ENCODE measurements at places on chromosomes 1 and 21.

DNA sequence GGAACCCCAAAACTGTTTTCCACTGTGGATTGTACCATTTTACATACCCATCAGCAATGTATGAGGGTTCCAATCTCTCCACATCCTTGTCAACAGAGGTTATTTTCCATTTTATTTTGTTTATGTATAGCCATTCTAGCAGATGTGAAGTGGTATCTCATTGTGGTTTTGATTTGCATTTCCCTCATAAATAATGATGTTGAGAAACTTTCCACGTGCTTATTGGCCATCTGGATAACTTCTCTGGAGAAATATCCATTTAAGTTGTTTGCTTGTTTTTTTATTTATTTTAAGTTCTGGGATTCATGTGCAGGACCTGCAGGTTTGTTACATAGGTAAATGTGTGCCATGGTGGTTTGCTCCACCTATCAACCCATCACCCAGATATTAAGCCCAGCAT lies 280.2 kb upstream of the USP25 start:
- DNase-seq: no peak

- peak; percentile 36 for DNase-seq
Observed at GRCh38 chr1:41416552-41417334, 55.5 kb downstream of the FOXO6 start.

DNA sequence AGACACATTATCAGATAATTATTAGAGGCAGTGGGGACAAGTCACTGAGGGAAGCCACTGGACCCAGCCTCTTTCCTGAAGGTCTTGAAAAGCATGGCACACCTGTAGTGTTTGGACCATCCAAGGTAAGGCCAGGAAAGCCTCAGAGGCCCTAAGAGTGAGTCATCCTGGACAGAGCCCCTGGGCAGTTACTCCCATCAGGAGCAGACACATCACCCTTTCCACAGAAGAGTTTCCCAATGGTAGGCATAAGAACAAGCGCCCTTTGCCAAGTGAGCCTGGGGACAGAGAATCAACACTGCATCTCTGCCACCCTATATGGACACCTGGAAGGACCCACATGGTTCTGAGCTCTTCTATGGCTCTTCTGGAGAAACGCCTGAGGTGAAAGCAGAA lies 136.0 kb downstream of the PLXNA2 start:
- DNase-seq: no peak

GRCh38 chr1:201330541-201330940 lies 46.9 kb downstream of the TNNT2 start:
- no peak for DNase-seq

GRCh38 chr1:106637566-106637965 lies 418.9 kb upstream of the PRMT6 start:
- DNase-seq: no peak

DNA sequence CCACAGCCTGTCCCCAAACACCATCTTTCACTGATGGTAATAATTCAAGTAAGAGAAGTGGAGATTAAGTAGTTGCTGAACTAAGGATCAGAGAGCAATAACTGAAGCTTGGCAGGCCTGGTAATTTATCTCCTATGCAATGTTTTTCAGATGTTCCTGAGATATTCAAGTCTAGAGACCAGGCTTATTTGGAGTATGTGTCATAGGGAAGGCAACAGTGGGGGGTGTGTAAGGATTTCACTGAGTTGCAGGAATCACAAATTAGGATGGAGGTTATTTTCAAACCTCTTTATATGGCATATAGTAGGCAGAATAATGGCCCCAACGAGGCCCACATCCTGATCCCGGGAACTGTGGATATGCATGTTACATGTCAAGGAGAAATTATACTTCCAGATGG lies 171.7 kb downstream of the KCNJ6 start:
- no peak for DNase-seq

DNA sequence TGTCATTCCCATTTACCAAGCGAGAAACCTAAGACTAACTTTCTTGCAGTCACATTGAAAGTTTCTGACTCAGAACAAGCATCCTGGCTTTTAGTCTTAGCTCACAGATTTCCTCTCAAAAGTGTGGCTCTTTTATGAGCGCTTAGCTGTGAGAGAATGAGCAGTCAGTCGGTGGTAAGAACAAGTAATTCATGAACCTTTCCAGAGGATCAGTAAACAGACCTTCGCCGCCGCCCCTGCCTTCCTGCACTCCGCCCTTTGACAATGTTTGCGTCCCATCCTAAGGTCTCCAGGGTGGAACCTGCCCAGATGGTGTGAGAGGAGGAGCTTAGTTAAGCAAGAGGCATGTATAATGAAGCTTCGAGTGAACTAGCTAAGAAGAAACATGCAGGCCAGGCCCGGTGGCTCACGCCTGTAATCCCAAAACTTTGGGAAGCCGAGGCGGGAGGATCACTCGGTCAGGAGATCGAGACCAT lies 142.4 kb downstream of the GLUL start:
- no peak for DNase-seq

DNA sequence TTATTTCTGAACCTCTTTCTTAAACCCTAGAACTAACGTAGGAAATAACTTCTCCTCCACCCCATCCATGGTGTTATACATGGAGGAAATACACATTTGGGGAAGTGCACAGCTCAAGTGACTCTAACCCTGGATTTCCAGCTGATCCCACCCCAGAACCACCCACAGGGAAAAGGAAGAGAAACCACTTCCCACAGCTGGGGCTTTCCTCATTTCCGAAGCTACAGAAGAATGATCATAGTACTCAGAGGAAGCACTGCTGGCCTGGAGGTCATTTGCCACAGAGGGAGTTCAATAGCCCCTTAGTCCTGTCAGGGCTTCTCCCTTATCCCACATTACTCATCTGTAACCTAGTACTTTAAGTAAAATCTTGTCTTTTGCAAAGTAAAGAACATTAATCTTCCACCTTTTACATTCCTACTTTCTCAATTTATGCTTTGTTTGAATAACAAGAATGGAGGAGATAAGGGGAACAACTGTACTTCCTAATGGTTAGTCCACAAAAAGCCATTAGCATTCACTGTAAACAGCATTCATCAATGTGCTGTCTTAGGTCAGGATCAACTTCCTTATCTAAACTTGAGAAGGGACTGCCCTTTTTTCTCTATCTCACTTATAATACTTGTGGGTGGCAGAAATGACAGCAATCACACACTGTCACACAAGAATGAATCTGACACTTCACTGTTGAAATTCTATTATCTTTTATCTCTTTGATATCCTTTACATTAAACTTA lies 63.0 kb upstream of the RGS1 start:
- DNase-seq: no peak

- DNase-seq: no peak
Observed at GRCh38 chr1:73467731-73468130, 730.2 kb downstream of the LRRIQ3 start.

- no peak for DNase-seq
Observed at GRCh38 chr1:32782086-32782485, 35.1 kb downstream of the YARS1 start.

GRCh38 chr1:246095443-246095842 lies 411.6 kb downstream of the SMYD3 start:
- no peak for DNase-seq

DNA sequence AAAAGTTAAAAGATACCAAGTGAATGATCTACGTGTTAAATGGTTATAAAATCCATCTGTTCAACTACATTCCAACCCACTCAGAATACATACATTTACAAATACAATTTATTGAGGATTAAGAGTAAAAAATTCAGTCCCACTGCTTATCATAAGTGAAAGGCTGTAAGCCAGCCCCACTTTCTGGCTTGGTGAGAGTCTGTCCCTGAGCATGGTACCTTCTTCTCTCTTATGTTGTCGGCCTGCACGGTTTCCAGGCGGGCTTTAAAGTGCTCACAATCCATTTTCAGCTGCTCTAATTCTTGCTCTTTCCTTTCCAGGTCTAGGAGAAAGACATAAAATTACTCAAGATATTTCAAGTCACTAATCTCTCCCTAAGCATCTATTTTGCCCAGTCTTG lies 15.2 kb downstream of the HSF2BP start:
- DNase-seq: no peak

DNA sequence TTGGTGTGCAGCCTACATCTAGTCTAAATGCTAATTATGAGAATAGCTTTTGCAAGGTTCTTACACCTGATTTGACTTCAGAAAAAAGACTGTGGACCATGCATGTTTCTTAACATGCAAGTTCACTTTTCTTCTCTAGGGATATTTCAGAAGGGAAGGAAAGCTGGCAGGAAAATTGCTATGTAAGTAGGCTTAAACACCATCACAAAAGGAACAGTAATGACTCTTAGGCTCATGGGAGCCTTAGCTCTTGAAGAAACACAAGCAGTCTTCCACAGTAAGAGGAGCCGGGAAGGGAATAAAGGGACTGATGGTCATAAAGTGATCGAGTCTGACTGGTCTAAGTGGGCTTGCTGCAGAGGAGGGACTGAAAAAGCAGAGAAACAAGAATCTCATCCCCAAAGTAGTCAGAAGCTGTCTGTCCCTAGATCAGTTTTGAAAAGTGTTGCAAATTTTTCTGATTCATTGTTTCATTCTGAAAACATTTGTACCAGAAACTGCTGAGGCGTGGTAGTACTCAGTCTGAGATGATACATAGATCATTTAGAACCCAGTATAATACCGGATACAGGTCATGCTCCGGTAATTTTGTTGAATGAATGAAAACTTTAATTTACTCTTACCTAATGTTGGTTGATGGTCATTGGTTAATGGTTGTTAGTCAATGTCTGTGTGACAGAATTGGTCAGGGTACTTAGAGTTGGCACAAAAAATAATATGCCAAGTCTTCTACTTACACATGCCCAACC lies 40.9 kb downstream of the SMYD2 start:
- DNase-seq: no peak

GRCh38 chr1:43011020-43011419 lies 52.4 kb upstream of the SLC2A1 start:
- no peak for DNase-seq

GRCh38 chr1:45380125-45380524 lies 39.9 kb upstream of the MUTYH start:
- no peak for DNase-seq

DNA sequence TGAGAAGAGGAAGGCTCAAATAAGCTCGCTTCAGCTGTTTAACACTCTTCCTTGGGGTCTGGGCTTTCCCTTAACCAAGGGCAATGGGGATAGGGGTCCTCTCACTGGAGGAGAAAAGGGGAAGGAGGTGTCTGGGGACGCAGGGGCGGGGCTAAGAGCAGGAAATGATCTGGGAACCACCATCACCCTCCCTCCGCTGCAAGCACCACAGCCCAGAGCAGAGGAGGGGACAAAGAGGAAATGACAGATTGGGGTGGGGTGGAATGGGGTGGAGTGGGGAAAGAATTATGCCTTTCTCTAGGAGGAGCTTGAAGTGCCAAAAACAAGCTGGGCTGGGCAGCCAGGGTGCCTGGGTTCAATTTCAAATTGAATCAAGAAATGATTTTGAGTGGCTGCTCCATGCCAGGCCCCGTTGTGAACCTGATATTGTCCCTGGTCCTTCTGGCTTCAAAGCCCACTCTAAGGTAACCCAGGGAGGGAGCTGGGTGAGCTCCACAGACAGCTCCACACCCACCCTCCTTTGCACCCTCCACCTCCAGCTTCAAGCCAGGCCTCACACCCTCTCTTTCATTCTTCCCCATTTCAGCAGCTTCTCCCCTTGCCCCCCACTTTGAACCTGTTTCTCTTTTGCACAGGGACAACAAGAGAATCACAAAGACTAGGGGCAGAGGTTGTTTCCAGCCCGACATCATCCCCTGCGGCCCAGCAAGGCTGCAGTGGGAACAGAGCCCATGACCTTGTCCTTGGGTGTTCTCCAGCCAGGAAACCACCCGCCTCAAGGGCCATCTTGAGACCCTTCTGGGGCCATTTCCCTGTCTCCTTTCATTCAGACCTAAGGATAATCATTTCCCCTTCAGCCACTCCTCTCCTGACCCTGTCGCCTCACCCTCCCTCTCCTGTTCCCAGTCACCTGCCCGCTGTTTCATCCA lies 1.1 kb downstream of the ARHGAP30 start:
- DNase-seq: no peak

DNA sequence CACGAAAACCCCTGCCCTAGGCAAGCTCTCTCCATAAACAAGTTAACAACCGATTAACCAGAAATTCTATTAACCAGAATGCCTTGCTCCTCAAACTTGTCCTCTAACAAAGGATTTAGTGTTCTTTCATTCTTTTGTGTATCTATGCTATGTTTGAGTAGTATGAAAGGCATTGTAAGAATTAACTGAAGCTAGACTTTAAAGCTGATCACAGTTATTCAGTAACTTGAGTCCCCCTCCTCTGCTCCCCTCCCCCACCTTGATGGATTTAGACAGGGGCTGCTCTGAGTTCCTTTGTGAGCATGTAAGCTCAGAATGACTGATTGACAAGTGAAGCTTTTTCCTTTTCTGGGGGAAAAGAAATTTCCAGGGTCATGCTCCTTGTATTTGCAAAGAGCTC lies 257.6 kb downstream of the TTLL7 start:
- no peak for DNase-seq

DNA sequence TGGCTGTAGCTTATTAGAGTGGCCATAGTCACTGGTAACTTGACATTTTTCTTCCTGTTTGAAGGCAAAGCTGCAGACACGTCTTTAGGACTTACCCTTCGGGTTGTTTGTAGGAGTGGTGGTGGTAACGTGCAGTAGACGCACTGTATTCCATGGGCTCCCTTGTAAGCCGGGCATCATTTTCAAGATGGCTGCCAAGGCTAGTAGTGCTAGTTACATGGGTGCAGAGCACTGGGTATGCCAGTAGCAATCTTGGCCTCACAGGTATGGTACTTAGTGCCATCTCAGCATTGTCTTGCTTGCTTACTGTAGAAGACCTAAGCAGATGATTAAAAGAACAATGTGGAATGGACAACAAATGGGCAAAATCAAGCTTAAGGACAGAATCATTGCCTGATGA lies 1.9 kb downstream of the YBX1 start:
- no peak for DNase-seq

- DNase-seq: no peak
Observed at GRCh38 chr1:172674831-172675613, 16.1 kb downstream of the FASLG start.

DNA sequence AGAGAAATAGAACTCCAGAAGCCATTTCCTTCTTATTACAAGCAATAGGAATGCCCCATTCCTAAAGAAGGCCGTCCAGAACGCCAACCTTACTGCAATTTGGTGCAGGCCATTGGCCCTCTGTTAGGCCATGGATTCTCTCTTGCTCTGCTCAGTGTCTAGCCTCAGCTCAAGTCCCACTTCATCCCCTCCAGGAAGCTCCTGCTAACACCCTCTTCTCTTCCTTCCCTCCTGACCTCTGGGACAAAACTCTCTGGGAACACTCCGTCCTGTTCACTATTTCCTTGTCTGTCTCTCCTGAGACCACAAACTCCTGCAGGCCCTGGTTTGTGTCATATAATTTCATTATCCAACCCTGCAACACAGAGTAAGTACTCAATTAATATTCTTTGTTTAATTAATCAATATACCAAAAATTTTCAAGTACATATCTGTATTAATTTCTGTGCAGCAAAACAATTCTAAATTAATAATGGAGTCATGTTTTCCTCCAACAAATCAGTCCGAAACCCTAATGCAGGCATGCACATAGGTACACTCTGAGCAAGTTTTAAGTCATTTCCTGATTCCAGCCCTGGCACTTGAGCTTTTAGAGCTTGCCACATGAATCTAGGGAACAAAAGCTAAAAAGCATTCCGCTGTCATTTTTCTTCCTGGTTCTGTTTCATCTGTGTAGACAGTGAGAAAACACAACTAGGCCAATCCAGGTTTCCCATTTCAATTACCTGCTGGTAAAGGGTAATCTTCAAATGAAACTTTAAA lies 245.3 kb downstream of the SETD4 start:
- no peak for DNase-seq

GRCh38 chr1:205210756-205211168 lies 740 bp downstream of the DSTYK start:
- no peak for DNase-seq

Measured in stromal cell of bone marrow (primary cell).